ENCODE measurements at places on chromosomes 4 and X.
A peak's percentile ranks its signal among the peaks of the same experiment; 100 is the strongest.

- DNase-seq: no peak
Measured at GRCh38 chrX:140500441-140500840, 4.4 kb downstream of the SOX3 start.

- DNase-seq: no peak
Measured at GRCh38 chrX:43679778-43680177, 23.7 kb downstream of the MAOA start.

DNA sequence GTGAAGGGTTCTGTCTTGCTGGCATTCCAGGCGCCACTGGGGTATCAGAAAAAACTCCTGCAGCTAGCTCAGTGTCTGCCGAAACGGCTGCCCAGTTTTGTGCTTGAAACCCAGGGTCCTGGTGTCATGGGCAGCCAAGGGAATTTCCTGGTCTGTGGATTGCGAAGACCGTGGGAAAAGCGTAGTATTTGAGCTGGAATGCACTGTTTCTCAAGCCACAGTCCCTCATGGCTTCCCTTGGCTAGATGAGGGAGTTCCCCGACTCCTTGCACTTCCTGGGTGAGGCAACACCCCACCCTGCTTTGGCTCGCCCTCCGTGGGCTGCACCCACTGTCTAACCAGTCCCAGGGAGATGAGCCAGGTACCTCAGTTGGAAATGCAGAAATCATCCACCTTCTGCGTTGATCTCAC, 40.1 kb downstream of the NOP14 start:
- DNase-seq: no peak

DNA sequence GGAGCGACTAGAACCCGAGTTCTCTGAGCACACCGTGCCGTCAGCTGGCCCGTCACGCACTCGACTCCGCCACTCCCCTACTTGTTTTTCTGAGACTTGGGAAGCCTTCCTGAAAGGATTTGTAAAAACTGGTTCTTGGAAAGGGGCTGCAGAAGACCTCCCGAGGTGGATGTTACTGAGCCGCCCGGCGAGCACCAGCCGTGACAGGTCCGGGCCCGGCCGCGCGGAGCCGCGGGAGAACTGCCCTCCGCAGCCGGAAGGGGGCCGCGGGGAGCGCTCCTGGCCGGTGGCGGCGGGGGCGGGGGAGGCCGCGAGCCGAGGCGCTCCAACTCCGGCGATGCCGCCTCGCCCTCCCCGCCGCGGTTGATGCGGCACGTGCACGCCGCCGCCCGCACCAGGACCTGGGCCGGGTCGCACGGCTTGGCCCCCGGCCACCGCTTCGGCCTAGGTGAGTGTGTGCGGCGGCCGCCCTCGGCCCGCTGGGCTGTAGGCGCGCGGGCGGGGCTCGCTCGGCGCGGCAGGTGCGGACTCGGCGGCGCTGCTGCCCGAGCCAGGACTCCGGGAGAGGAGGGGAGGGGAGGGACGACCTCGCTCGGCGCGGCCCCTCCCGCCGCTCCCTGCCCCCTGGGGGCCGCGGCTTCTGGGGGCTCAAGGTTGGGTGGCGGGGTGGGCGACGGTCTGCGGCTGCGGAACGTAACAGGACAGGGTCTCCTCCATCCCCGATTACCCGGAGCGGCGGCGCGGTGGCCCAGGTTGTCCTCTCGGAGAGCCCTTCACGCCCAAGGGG, 1.7 kb downstream of the SPRY1 start:
- DNase-seq: peak; percentile 52

GRCh38 chrX:104712515-104712914, 146.5 kb downstream of the IL1RAPL2 start:
- DNase-seq: no peak

DNA sequence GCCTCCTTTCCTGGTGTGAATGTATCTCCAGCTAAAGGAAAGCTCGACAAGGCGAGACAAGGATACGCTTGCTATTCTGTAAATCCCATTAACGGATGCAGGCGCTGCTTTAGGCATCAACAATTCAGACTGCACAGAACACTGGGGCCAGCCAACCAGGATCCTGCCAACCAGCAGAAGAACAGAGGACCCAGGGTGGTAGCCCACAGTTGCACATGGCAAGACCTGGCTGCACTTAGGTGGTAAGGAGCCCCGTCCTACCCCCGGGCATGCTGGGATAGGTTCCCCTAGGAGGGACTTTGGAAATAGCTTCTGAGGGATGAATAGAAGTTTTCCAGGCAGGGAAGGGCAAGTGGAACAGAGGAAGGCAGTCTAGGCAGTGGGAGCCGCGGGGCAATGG, 20.7 kb downstream of the PSAPL1 start:
- no peak for DNase-seq

DNA sequence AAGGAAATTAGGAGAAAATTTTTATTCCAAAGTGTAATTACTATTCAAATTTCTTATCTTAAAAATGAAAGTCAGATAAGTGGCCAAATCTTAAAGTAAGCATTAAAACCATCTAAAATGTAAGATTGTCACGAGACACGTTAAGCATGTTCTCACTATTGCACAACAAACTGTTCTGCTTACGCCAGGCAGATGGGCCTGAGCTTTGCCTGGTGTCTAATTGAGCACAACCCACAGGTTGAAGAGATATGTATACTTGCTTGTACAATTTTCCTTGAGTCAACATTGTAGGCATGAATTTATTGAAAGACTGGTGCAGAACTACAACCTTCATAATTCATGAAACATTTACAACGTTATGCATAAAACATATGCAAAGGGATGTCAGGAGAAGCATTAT, 3.9 kb downstream of the RNF128 start:
- no peak for DNase-seq

- no peak for DNase-seq
Measured at GRCh38 chr4:74166818-74167217, 8.9 kb downstream of the MTHFD2L start.

- DNase-seq: peak; percentile 3
Measured at GRCh38 chr4:189656641-189657040, 284.0 kb upstream of the FRG1 start.

DNA sequence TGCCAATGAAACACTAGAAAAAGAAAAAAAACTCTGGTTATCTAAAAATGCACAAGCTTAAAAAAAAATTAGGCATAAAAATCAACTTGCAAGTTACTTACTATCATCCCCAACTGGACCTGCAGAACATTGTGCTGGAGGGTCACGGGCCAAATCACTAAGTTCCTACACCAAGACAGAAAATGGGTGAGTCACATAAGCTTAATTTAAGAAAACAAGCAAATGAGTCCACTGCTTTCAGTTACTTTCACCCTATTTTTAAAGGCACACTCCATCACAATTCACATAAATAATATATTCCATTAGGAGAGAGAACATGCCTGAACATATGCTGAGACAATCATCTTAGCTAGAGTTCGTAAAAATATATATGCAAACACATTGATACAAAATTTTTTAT, 17.7 kb downstream of the UBE2D3 start:
- DNase-seq: no peak

DNA sequence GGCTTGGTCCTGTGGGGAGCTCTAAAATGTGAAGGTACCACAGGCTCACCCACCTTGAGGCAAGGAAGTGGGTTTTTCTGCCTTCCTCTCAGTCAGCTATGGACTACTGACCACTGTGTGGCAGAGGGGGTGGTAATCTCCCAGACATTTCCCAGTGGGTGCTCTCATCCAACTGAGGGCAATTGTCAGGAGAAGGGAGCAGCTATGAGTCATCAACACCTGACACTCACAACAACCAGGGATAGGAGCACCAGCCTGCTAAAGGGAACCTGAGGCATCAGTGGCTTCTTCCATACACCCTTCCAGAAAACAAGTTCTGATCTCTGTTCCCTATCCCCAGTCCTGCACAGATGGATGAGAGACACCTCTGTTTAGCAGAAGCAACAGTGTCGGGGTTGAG, 468.8 kb downstream of the BCOR start:
- no peak for DNase-seq

DNA sequence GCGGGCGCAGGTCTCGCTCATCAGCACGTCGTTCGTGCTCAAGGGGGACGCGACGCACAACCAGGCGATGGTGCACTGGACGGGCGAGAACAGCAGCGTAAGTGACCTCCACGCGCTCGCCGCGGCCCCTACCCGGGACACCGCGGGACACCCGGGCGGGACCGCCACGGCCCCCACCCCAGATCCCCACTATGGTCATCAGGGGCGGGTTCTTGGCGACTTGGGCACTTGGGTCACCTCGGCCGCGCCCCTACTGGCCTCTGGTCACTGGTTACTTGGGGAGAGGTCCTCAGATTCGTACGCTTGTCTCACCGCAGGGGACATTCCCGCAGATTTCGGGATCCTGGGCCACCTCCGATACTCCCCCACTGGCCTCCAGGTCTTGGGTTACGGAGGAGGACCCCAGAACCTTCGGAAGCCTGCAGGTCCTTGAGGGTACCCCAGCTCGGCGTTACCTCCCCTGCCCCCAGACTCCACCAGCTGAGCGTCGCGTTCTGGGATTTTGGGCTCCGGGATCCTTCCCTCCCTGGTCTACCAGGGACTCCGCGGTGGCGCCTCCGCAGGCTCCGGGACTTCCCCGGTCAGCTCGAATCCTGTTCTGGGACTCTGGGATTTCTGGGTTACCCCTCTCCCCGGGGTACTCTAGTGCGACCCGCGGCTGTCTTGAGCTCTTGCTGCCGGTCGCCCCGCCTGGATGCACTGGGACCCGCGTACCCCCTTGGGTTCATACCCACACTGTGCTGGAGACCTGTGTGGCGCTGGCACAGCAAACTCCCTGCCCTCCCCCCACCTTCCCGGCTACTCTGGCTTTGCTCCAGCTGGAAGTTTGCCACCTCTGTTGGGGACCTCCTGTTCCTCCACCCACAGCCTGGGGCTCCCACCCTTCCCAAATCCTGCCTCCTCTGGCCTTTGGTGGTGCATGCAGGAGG, 956 bp downstream of the SORCS2 start:
- no peak for DNase-seq

GRCh38 chrX:123817288-123817894, 42.5 kb upstream of the XIAP start:
- no peak for DNase-seq

DNA sequence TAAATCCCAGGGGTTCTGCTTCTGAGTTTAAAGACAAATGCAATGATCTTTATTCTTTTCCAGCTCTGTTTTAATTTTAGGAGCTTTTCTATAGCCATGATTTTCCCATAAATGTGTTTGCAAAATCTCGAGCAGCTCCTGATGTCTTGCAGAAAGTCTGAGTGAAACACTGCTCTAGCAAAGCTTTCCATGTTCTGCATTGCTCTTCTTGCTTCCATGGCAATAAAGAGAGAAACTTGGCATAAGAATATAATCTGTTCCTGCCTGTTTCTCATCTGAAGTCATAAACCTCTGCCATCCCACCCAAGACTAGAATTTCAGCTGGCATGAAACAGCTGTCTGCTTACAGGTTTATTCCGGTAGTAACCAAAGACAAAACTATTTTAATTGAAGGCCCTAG, 254.5 kb downstream of the SPRY1 start:
- DNase-seq: no peak

DNA sequence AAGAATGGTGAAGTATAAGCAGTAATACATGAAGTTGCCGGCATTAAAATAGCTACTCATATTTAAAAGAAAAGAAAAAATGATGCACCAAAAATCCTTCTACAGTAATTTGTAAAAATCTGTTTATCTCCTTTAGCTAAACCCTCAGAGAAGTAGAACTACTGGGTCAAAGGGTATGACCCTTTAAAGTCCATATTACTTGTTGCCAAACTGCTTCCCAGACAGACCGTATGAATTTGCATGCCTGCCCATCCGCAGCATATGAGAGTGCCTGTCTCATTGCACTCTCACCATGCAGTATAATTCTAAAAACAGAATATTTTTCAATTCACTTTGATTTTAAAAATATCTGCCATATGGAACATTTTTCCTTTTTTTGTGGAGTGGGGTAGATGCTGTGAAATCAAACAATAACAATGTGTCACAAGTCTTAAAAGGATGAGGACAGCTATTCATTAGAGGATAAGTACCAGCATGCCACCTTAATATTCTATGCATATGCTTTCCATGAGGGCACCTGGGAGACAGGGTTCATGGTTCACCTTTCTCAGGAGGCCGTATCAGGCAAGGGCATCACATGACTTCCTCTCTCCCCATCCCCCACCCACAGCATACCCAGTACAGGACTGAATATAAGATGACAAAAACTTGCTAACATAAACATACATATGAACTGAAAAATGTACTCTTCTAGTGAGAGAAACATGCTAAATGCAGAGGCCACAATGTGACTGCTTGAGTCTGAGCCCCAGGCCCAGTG, 17.8 kb downstream of the ZDHHC9 start:
- DNase-seq: no peak

- no peak for DNase-seq
Measured at GRCh38 chr4:168866635-168867034, 143.4 kb downstream of the CBR4 start.

DNA sequence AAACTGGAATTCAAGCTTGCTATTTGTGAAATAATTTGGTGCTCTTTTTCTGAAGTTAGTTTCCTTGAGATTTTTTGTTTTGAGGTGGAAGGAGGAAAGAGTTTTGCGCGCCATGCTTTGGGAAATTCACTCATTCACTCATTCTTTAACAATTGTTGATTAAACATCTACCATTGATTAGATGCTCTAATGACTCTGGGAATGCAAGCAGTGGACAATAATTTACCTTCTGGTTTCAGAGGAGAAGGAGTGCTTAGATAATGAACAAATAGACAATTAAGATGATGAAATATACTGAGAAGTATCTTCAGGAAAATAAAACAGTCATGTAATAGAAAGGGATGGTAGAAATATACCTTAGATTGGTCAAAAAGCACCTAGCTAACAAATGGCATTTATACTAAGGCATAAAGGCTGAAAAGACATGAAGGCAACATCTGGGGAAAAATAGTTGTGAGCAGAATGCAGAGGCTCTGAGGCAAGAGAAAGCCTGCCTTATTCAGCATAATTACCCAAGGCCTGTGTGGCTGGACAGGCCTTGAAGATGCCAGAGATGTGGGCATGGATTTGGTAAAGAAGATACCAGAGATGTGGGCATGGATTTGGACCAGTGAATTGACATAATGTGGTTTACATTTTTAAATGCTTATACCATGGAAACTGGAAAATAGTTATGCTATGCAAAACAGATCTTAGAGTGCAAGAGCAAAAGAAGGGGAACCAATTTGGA, 2.7 kb upstream of the COMMD8 start:
- DNase-seq: no peak

DNA sequence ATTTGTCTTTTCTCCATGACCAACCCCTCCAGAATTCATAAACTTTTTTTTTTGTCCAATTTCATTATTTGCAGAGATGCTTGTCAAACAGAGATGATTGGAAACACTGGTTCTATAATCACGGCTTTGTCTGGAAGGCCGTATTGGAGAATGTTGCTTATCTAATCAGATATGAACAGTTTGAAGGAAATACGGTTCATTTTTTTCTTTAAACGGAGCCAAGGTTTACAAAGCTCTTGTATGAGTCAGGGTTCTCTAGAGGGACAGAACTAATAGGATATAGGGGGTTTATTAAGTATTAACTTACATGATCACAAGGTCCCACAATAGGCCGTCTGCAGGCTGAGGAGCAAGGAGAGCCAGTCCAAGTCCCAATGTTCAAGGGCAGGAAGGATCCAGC, 1415.8 kb downstream of the C4orf33 start:
- DNase-seq: no peak

DNA sequence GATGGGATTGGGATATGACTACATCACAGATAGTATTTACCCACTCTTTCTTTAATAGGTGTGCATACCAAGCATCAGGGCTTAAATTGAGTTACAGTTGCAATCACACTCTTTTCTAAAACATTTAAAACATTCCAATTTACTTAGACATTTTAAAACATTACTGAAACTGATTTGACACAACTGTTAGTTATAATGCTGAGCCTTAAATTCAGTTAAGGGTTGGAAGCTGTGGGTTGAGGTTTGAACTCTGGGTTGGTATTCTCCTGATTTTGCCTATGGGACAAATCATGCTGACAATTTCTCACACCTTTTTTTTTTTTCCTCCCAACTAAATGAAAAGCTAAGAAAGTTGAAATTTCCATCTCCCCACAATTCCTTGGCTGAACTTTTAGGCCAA, 16.3 kb downstream of the SLIT2 start:
- no peak for DNase-seq

Measured in kidney capillary endothelial cell (primary cell).